BE2C (cell line): ENCODE measurements at places on chromosomes 1 and 21.

GRCh38 chr1:234936612-234937389 lies 191.8 kb downstream of the TOMM20 start:
- no peak for DNase-seq

- no peak for DNase-seq
These were observed 2.9 kb downstream of the CACHD1 start for GRCh38 chr1:64472805-64473204.

DNA sequence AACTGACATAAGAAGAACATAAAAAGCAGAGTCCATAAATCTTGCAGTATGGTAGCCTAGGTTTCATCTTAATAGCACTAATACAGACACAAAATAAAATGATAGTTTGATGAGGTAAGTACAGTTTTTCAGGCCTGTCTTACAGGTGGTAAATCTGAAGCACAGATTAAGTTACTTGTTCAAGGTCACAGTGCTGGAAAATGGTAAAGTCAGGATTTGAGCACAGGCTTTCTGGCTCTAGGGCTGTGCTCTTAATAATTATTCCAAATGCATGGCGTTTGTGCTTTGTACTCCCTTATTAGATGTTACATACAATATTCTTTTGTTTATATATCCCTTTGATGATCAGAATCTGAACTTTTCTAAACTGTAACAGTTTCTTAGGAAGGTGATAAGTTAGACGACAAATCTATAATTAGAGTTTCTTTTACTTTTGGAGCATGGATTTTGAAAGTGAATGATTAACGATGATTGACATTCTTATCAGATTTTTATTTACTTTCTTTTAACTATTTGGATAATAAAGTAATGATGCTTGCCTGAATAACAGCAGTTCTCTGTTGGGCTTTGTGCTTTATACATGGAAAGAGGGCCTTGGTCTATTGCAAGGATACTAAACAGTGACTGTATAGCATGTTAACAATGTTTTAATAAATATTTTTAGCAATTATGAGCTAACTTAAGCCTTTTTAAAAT lies 101.5 kb upstream of the CACYBP start:
- no peak for DNase-seq

DNA sequence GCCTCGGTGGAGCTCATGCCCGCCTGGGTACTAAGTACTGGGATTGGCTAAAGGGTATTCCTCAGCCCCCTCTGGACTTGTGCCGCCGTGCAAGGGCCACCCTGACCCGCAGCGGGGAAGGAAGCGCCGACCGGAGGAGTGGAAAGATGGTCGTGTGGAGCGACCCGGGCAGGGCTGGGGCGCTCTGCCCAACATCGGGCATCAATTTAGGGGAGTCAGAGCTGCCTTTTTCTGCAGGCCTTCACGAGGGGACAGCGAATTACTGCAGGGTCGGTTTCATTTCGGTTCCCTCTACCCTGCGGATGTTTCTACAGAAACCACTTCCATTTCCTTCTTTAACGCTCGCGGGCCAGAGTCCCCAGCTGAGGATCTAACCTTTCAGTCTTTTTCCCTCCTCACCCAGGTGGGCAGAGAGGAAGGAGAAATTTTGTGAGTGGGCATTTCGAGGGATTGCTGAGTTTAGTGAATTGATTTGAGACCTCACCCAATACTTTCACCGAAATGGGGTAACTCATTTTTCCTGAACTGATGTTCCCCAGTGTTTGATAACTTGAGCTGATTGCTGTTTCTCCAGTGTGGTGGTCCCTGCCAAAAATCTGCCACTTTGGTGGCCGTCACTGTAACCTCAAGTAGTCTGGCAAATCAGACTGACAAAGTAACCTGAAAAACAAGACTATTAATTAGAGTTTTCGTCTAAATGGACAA lies 1.1 kb downstream of the TOR1AIP1 start:
- DNase-seq: peak; percentile 82

DNA sequence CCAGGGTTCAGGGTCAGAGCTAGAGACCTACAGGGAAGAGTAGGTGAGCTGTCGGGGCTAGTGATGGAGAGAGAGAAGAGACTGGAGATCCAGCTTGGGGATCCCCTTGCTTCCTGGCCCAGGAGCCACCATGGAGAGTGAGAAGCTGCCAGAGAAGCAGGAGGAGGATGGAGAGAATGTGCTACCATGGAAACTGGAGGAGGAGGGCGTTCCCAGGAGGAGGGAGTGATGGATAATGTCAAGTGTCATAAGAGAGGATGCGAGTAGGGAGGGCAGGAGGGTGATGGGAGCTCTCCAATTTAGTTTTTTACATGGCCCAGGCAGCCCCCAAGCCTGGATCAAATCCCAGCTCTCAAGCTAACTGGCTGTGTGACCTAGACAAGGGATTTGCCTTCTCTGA lies 46.5 kb upstream of the EPB41 start:
- no peak for DNase-seq

- no peak for DNase-seq
These were observed 57.4 kb downstream of the ARID4B start for GRCh38 chr1:235270625-235271024.

DNA sequence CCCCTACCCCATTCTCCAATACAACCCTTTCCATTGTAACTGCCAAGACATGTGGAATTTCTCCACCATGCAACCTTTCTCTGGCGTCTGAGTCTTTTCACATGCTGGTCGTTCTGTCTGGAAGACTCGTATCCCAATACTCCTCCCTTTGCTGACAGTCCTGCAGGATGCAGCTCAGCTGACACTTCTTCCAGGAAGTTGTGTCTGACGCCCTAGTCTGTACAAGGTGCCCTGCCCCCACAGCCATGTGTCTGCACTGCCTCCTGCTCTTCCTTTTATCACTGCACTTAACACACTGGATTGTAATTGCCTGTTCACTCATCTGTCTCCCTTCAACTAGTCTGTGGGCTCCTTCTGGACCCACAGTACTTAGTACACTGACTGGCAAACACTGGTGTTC lies 188.0 kb downstream of the LMX1A start:
- DNase-seq: no peak
